ENCODE measurements at places on chromosomes 6 and 20.

GRCh38 chr6:90190752-90191395, 105.8 kb downstream of the BACH2 start:
- no peak for DNase-seq

- no peak for DNase-seq
Measured at GRCh38 chr20:3557237-3557785, 86.5 kb downstream of the ATRN start.

DNA sequence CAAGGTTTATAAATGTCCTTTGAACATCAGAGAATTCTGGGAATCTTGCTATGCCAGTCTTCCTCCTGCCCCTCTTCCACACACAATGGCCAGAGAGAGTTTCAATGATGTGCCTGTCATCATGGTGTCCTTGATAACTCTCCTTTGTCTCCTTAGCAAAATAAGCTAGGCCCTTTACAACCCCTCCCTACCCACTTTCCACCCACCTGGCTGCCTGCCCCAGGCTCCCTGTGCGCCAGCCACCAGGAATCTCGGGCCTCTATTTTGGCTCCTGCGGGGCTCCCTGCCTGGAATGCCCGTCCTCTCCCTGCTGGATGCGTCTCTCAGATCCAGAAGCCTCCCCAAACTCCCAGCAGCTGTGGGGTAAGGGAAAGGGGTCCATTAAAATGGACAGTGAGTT, 60.9 kb downstream of the NCR2 start:
- DNase-seq = no peak

DNA sequence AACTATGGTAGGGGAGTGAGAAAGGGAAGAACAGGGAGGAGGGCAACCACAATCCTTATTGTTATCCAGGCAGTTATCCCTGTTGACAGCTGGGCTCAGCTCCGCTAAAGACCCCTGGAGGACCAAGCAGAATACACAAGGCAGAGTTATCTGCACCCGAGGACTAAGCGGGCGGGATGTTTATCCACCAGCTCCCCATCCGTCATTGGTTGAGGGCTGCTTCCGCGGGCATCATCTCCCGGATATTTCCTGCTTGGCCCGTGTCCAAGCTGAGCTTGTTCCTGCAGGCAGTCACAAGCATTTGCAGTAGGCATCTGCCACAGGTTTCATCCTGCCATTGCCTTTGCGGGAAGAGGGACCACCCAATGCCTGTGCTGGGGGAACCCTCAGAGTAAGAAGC, 102.1 kb downstream of the DLGAP4 start:
- DNase-seq = no peak

DNA sequence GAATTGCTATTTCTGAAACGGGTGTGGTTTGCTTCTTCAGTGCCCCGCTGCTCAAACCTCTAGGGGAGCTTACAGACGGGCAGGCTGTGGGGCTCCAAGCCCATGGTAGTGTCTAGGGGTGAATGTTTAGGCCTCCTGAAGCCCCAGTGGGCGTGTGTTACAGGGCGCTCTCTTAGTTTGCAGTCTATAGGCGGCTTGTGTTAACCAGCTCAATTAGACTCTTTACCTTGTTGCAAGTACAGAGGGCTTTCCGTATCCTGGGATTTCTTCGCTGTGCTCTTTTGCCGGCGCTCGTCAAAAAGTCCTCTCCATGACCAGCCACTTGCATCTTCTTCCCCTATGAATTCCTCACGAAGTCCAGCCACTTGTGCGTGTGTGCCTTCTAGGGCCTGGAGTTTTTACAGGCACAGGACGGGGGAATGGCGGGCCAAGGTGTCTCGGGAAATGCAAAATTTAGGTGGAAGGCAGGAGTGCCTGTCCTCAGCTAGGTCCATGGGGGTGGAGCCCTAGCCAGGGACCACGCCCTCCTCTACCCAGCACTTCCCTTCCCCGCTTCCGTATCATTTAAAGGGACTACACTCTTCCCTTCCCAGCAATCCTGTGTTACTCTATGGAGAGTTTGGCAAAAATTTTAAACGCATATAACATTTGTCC, 94.5 kb downstream of the HTR1B start:
- no peak for DNase-seq

DNA sequence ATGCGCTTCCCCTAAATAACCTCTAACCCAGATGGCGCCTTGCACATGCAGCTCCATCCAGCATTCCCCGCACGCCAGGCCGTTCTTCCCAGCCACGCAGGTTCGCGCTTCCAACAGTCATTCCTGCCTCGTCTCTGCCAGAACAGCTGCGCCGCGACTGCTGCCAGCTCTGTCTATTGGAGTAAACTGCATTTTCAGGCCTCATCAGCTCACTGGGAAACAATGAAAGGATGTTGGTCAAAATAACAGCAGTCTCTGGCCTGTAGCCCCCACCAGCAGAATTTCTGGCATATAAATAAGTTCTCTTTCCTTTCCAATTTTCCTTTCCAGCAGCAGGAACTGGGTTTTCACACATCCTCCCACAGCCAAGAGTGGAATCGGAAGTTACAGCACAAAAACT, 14.6 kb downstream of the NRSN1 start:
- no peak for DNase-seq

- no peak for DNase-seq
Measured at GRCh38 chr6:151180330-151181048, 59.3 kb upstream of the AKAP12 start.

DNA sequence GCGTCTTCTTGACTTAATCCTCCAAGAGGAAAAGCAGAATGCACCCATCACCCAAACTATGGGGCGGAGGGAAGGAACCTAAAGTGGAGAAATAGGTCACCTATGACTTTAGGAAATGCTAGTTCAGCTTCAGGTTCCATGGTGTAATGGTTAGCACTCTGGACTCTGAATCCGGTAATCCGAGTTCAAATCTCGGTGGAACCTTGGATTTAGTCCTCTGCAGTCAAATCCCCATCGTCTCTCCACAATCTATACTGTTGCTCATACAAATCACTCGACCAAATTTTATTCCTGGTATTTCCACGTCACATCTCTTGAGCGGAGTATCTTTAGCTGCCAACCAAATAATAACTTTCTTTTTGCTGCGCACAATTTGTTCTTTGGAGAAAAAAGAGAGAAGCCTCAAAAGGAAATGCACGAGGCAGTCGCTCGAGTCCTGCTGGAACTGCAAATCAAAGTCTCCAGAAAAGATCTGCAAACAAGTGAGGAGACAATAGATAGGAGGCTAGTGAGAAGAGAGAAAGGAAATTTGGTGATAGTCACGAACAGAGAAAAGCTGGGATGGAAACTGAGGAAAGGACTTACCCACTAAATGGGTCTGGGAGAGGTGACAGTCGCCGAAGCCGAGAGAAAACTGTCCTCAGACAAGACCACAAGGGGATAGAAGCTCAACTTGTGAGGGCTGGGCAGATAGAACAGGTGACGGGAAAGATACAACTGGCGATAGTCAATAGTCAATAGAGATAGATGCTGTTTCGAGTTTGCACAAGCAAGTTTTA, 16.6 kb downstream of the POM121L2 start:
- no peak for DNase-seq

GRCh38 chr20:24751551-24751950, 197.5 kb upstream of the CST7 start:
- DNase-seq = no peak

GRCh38 chr20:30610029-30610693, 647.3 kb upstream of the DEFB115 start:
- no peak for DNase-seq

- DNase-seq = no peak
Measured at GRCh38 chr6:21135484-21136013, 458.0 kb upstream of the SOX4 start.

- no peak for DNase-seq
Measured at GRCh38 chr20:56755201-56755600, 126.1 kb downstream of the TFAP2C start.

- DNase-seq = no peak
Measured at GRCh38 chr6:113862112-113862511, 5.0 kb downstream of the MARCKS start.

GRCh38 chr20:59743308-59743707, 139.0 kb downstream of the PHACTR3 start:
- no peak for DNase-seq

DNA sequence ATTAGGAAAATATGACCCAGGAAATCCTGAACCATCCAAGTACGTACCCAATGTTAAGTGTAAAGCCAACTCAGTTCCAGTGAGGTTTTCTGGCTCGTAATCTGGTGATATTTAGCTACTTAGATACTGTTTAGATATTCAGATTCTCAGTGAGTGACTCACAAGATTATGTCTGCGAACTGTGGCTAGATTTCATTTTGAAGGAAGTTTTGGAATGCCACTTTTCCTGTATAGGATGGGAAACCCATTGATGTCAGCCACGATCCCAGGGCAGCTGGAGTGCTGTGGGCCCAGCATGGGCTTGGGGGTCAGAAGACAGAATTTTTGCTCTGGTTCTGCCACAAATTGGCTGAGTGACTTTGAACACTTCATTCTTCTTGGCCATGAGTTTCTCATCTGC, 76.3 kb downstream of the TMEM170B start:
- DNase-seq = no peak

GRCh38 chr20:33811776-33812151, 616 bp downstream of the CHMP4B start:
- peak; percentile 6 for DNase-seq

DNA sequence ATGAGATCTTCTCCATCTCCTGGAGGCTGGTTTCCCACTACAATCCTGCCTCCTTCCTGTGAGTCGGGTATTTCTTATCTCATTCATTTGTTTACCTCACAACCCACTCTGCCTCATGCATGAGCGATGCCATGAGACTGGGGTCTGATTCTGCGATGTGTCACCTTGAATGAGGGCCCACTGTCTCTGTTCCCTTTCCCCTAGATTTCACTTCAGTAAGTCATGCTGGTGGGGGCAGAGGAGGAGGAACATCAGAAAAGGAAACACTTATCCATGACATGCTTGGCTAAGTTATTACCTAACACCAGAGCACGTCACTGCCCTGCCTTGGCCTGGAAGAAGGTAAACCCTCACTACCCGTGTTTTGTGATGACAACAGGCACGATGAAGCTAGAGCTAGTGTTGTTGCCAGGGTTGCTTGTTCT, 337.4 kb upstream of the PRDM1 start:
- DNase-seq = no peak

DNA sequence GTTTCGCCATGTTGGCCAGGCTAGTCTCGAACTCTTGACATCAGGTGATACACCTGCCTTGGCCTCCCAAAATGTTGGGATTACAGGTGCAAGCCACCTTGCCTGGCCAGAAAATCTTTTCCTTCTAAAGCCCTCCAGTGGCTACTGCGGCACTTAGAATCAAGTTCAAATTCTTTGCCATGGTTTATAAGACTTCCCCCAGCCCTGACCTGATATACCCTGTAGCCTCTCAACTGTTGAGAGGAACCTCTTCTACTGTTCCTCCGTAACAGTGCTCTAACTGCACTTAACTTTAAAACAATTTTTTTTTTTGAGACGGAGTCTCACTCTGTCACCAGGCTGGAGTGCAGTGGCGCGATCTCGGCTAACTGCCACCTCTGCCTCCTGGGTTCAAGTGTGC, 235.6 kb downstream of the BCAS1 start:
- no peak for DNase-seq

GRCh38 chr20:57220337-57221145, 45.9 kb downstream of the BMP7 start:
- DNase-seq = no peak

GRCh38 chr6:134115715-134116074, 63.3 kb upstream of the SLC2A12 start:
- DNase-seq = no peak

GRCh38 chr20:50982363-50982762, 23.7 kb downstream of the MOCS3 start:
- no peak for DNase-seq

GRCh38 chr20:58829531-58829941, 21.2 kb downstream of the GNAS-AS1 start:
- DNase-seq = no peak

GRCh38 chr20:32207626-32208498, at the start of the genes PLAGL2 and POFUT1:
Gene PLAGL2, minus strand, starts transcription at chr20:32207743. Its CDS starts 5,565 bp downstream, at chr20:32202178.
Gene POFUT1, plus strand, starts transcription at chr20:32207880. Its CDS starts 62 bp downstream, at chr20:32207942.
- peak; percentile 90 for DNase-seq

GRCh38 chr6:27591699-27592480, 119.0 kb upstream of the ZNF184 start:
- no peak for DNase-seq

- no peak for DNase-seq
Measured at GRCh38 chr6:43669922-43670622, 17.5 kb downstream of the MRPS18A start.

- DNase-seq = peak; percentile 64
Measured at GRCh38 chr6:109458774-109459531, 3.4 kb upstream of the MICAL1 start.

DNA sequence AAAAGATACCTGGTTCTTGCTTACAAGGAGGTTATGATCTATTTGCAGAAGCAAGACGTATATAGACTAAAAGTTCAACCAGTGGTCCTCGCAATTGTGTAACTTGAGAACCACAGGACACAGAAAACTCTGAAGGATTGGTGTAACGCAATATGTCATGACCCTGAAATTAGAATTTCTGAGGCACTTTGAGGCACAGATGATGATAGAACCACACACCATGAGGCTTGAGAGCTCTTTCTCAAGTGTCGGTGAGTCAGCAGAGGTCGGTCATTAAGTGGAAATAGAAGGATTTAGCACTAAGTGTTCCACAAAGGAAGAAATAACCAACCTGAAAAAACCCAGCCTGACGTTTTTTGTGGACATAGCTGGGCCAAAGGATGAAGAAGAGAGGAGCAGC, 15.3 kb upstream of the CCN2 start:
- no peak for DNase-seq

GRCh38 chr20:40547483-40548091, 141.4 kb downstream of the MAFB start:
- no peak for DNase-seq

GRCh38 chr6:39729945-39730344, 4.7 kb upstream of the KIF6 start:
- no peak for DNase-seq

GRCh38 chr6:136181861-136182260, 68.2 kb downstream of the MTFR2 start:
- no peak for DNase-seq

- no peak for DNase-seq
Measured at GRCh38 chr6:141050471-141050870, 1082.3 kb upstream of the GJE1 start.

- no peak for DNase-seq
Measured at GRCh38 chr6:9463311-9463710, 951.6 kb downstream of the TFAP2A start.

GRCh38 chr20:50562262-50562701, 52.1 kb downstream of the PTPN1 start:
- DNase-seq = no peak

- no peak for DNase-seq
Measured at GRCh38 chr20:29472606-29473005, 1784.9 kb upstream of the DEFB115 start.

GRCh38 chr6:12436683-12437082, 146.5 kb downstream of the EDN1 start:
- no peak for DNase-seq

GRCh38 chr6:53089948-53090347, 24.7 kb downstream of the FBXO9 start:
- DNase-seq = no peak

DNA sequence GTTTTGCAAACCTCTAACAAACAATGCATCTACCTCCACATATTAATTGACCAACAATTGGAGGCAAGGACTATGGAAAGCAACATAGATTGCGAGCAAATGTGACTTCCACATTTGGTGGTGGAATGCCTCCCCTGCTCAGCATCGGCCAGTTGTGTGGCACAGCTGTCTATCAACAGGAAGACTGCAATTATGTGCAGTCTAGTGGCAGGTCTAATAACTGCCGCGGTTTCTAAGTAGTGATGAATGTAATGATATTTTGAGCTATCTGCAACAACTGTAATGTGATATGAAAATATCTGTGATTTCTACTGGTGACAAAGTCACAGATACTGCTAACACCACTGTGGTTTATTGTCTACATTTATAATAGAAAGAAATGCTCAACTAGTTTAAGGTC, 56.8 kb downstream of the NCR2 start:
- no peak for DNase-seq

All from stimulated activated CD4-positive, alpha-beta T cell treated with anti-CD3 and anti-CD28 coated beads, Interleukin-4, amount 100 ng/mL, for 24 hours (primary cell).